ENCODE measurements at places on chromosomes 3 and 15. TPM values are rescaled to one million over a fixed set of nuclear protein-coding genes. Genes with fewer than 3 reads are reported as not detected.

Gene BOC
- 29.2 TPM for total RNA-seq

Gene CCR9
- not detected for total RNA-seq

Gene LMCD1
- total RNA-seq, result 213 TPM

Gene SLC12A1
- total RNA-seq, result not detected

Gene ARL13B
- total RNA-seq, result 18.1 TPM

Gene ALDH1L1
- not detected for total RNA-seq

Gene SI
- not detected for total RNA-seq

Gene MITF
- 11.6 TPM for total RNA-seq

Gene CLDN1
- total RNA-seq, result 1.1 TPM

Gene SYNPR
- total RNA-seq, result not detected

Gene OR5K4
- not detected for total RNA-seq

Gene MINDY2
- total RNA-seq, result 19.9 TPM

Gene TMEM158
- total RNA-seq, result 4.7 TPM

Gene EPHA6
- total RNA-seq, result not detected

Gene VEPH1
- total RNA-seq, result 23.2 TPM

Gene KIF15
- total RNA-seq, result 1.8 TPM

Gene MUC20
- 0.36 TPM for total RNA-seq

Gene IQCH
- 4.7 TPM for total RNA-seq

Gene DOCK3
- total RNA-seq, result 0.36 TPM

Gene APH1B
- 17.7 TPM for total RNA-seq

Gene MCTP2
- 16.3 TPM for total RNA-seq

Gene ACP3
- under 0.01 TPM for total RNA-seq

Gene ADAMTS17
- total RNA-seq, result under 0.01 TPM

Gene CFAP100
- total RNA-seq, result not detected

Gene SLC22A14
- 0.29 TPM for total RNA-seq

Gene PARP16
- 6.5 TPM for total RNA-seq

Gene ZNF717
- total RNA-seq, result 18.5 TPM

Gene SLC27A2
- total RNA-seq, result not detected

Gene WNT5A
- total RNA-seq, result 145 TPM

Gene GOLGA8S
- under 0.01 TPM for total RNA-seq

Gene LMAN1L
- total RNA-seq, result under 0.01 TPM

Gene MGA
- 40.2 TPM for total RNA-seq

Gene OCA2
- total RNA-seq, result not detected

Gene ZNF660
- total RNA-seq, result 5.0 TPM

Gene GABRA5
- not detected for total RNA-seq

Gene BCL2A1
- 0.29 TPM for total RNA-seq

Gene GATA2
- total RNA-seq, result 0.88 TPM

Gene BFSP2
- total RNA-seq, result not detected

Gene CCR5
- total RNA-seq, result not detected

Gene SEMA6D
- 16.2 TPM for total RNA-seq

Gene CCR4
- not detected for total RNA-seq

Gene NOX5
- 0.36 TPM for total RNA-seq

Gene SKOR1
- 0.36 TPM for total RNA-seq

Gene TFG
- total RNA-seq, result 81.4 TPM

Gene CCNB2
- total RNA-seq, result 6.5 TPM

Gene SERPINI1
- total RNA-seq, result 2.7 TPM

Gene SLC25A36
- total RNA-seq, result 108 TPM

Gene PLA2G4E
- total RNA-seq, result not detected

Gene IQCF5
- not detected for total RNA-seq

Gene SPINK8
- total RNA-seq, result not detected

Gene ZBTB20
- total RNA-seq, result 32.9 TPM

Gene GXYLT2
- 75.1 TPM for total RNA-seq

Gene A4GNT
- not detected for total RNA-seq

Gene GALNT15
- 7.1 TPM for total RNA-seq

Gene MAP3K13
- 16.3 TPM for total RNA-seq

Gene ZKSCAN7
- 9.8 TPM for total RNA-seq

Gene DBR1
- total RNA-seq, result 17.1 TPM

Gene SEMA4B
- 15.9 TPM for total RNA-seq

Gene MASP1
- 1.2 TPM for total RNA-seq
